ENCODE measurements at places on chromosomes 5 and 9. TPM values are rescaled to one million over a fixed set of nuclear protein-coding genes. Genes with fewer than 3 reads are reported as not detected.

- H3K4me1 ChIP-seq, result no peaks in the 10 kb centered on the region
- H3K36me3 ChIP-seq, result no peaks in the 10 kb centered on the region
- H3K4me3 ChIP-seq, result no peak overlapping the region
- no peak for DNase-seq
Observed at GRCh38 chr5:153952893-153953292, 85.8 kb downstream of the FAM114A2 start.

GRCh38 chr5:3139499-3139931 lies 388.0 kb upstream of the IRX2 start:
- no peak overlapping the region for H3K27ac ChIP-seq
- H3K4me3 ChIP-seq, result no peak overlapping the region
- H3K27me3 ChIP-seq, result no peaks in the 10 kb centered on the region
- no peaks in the 10 kb centered on the region for H3K4me1 ChIP-seq

GRCh38 chr5:42109006-42109572 lies 184.0 kb downstream of the FBXO4 start:
- H3K27me3 ChIP-seq, result no peaks in the 10 kb centered on the region
- H3K36me3 ChIP-seq, result no peaks in the 10 kb centered on the region
- no peak overlapping the region for H3K4me3 ChIP-seq
- H3K4me1 ChIP-seq, result no peaks in the 10 kb centered on the region

DNA sequence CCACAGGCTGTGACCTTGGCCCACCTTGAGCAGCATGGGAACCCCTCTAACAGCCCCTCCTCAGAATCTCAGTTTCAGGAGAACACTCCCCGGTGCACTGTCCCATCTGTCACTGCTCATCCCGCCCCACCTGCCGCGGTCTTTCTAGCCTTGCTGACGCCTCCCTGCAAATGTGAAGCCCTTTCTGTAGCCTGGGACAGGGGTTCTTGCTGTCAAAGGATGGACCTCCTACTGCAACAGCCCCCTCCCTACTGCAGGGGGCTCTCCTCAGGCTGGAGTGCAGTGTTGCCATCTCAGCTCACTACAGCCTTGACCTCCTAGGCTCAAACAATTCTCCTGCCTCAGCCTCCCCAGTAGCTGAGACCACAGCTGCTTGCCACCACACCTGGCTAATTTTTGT lies 20.0 kb downstream of the OR2V1 start:
- no peak overlapping the region for H3K27ac ChIP-seq
- no peaks in the 10 kb centered on the region for H3K4me1 ChIP-seq
- peaks cover 5% of the 10 kb centered on the region for H3K27me3 ChIP-seq
- no peak overlapping the region for H3K4me3 ChIP-seq

- H3K36me3 ChIP-seq, result no peaks in the 10 kb centered on the region
- H3K4me3 ChIP-seq, result no peak overlapping the region
- H3K27me3 ChIP-seq, result no peaks in the 10 kb centered on the region
- no peak overlapping the region for H3K27ac ChIP-seq
Observed at GRCh38 chr5:96051401-96051830, 89.8 kb upstream of the ELL2 start.

CCNO gene
- total RNA-seq, result 0.43 TPM

FIBCD1 gene
- total RNA-seq, result 0.66 TPM

DNA sequence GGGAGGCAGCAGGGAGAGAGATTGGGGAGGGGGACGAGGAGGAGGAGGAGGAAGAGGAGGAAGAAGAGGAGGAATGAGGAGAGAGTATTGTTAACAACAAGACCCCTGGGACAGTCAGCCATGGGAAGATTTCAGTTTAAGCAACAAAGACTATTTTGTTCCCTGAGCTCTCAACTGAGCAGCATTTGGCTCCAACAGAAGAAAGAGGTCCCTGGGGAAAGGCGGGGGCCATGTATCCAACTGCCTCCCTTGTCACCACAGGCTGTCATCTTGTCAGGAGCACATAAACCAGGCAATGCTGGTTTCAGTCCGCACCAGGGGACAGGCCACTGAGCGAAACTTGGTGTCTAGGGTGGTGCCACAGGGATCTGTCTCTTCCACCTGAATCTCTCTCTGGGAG lies 316.1 kb downstream of the TLE1 start:
- H3K4me1 ChIP-seq, result peaks cover 5% of the 10 kb centered on the region
- no peaks in the 10 kb centered on the region for H3K27me3 ChIP-seq
- DNase-seq, result no peak
- H3K4me3 ChIP-seq, result no peak overlapping the region

GRCh38 chr9:137222190-137223077 lies at the start of gene RNF208:
RNF208 (minus strand) TSS chr9:137222240; CDS start chr9:137221212, 1,028 bp downstream.
- H3K27ac ChIP-seq, result no peak within 1 kb of the TSS
- no peaks in the 10 kb centered on the region for H3K27me3 ChIP-seq
- no peak for DNase-seq
- H3K4me3 ChIP-seq, result peak within 1 kb of the TSS; percentile 42
- H3K4me1 ChIP-seq, result peaks cover 30% of the 10 kb centered on the region

GRCh38 chr9:127458921-127459320 lies 7.6 kb downstream of the LRSAM1 start:
- H3K27ac ChIP-seq, result no peak overlapping the region
- peaks cover 5% of the 10 kb centered on the region for H3K4me1 ChIP-seq
- DNase-seq, result no peak
- no peaks in the 10 kb centered on the region for H3K27me3 ChIP-seq

DNA sequence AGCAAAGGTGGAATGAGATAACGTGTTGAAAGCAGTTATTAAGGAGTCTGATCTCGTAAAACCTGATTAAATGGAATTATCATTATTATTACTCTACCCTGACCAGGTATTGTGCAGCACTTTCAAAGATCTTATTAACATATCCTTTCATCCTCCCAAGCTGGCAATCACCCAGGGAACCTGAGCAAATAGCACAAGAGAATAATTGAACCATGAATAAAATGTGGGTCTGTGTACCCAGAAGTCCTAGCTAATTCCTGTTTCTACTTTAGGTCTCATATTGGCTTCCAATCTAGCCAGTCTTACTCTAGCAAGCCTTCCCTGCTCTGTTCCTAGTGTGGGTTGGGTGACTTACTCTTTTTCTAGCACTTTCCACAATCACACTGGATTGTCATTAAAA lies 162.2 kb upstream of the STK32A start:
- no peak for DNase-seq
- no peaks in the 10 kb centered on the region for H3K4me1 ChIP-seq
- no peaks in the 10 kb centered on the region for H3K27me3 ChIP-seq
- H3K36me3 ChIP-seq, result no peaks in the 10 kb centered on the region
- no peak overlapping the region for H3K27ac ChIP-seq
- H3K4me3 ChIP-seq, result no peak overlapping the region

- no peak overlapping the region for H3K27ac ChIP-seq
- H3K36me3 ChIP-seq, result no peaks in the 10 kb centered on the region
- no peaks in the 10 kb centered on the region for H3K4me1 ChIP-seq
- peaks cover 30% of the 10 kb centered on the region for H3K27me3 ChIP-seq
Observed at GRCh38 chr9:129783516-129784361, 19.2 kb upstream of the TOR1B start.

PCDHA9 gene
- 1.1 TPM for total RNA-seq

GRCh38 chr9:121767171-121767769 lies 115.8 kb downstream of the DAB2IP start:
- H3K27ac ChIP-seq, result no peak overlapping the region
- H3K36me3 ChIP-seq, result no peaks in the 10 kb centered on the region
- no peaks in the 10 kb centered on the region for H3K27me3 ChIP-seq
- H3K4me3 ChIP-seq, result no peak overlapping the region
- peaks cover 39% of the 10 kb centered on the region for H3K4me1 ChIP-seq

DNA sequence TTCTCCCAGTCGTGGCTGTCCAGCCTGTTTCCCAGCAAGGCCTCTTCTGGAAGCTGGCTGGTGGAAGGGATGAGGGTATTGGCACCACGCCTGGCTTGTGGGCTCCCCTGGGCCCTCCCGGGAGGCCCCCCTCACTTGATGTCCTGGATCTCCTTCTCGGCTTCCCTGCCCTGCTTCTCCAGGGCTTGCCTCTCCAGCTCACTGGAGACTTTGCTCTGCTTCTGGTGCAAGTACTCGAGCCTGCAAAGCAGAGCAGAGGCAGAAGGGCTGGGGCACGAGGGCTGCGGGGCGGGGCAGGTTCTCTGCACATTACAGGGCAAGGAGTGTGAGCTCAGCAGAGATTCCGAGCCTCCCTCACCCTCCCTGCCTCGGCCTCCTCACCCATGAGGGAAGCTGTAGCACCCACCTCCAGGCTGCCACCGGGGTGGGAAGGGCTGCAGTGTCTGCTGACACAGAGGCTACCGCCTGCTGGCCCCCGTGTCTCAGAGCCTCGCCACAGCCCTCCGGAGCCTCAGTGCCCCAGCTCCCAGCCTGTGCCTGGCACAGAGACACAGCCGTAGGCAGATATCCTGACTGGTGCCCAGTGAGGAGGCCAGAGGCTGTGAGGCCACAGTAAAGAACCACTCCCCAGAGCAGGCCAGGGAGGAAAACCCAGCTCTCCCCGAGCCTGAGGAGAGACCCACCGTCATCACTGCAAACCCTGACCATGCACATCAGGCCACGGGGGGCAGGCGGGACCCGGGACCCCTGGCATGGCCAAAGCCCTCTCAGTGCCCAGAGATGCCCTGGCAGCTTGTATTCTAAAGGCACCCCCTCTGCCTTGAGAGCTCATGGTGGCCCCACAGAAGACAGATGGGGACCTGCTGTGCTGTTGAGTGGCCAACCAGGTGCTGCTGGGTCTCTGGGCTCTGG lies 7.2 kb downstream of the SNAPC4 start:
- no peak overlapping the region for H3K27ac ChIP-seq
- H3K4me3 ChIP-seq, result no peak overlapping the region
- no peaks in the 10 kb centered on the region for H3K4me1 ChIP-seq
- no peak for DNase-seq
- peaks cover 32% of the 10 kb centered on the region for H3K36me3 ChIP-seq

ACER2 gene
- 7.4 TPM for total RNA-seq

DNA sequence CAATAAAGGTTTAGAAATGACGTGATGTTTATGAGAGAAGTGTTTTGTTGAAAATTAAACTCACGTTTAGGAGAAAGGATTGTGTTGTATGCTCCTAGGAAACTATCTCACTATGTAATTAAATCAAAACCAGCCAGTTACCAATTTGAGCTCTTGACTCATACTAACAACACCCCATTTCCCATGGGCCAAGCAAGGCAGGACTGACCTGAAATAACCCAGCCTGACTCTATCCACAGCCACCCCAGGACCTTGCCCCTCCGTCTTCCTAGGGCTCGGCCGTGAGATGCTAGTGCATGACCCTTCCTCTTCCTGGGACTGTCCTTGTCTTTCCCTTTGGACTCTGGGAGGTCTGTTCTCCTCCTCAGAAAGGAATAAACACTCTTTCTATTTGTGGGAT lies 16.4 kb downstream of the TLR4 start:
- DNase-seq, result no peak
- peaks cover 27% of the 10 kb centered on the region for H3K4me1 ChIP-seq

DNA sequence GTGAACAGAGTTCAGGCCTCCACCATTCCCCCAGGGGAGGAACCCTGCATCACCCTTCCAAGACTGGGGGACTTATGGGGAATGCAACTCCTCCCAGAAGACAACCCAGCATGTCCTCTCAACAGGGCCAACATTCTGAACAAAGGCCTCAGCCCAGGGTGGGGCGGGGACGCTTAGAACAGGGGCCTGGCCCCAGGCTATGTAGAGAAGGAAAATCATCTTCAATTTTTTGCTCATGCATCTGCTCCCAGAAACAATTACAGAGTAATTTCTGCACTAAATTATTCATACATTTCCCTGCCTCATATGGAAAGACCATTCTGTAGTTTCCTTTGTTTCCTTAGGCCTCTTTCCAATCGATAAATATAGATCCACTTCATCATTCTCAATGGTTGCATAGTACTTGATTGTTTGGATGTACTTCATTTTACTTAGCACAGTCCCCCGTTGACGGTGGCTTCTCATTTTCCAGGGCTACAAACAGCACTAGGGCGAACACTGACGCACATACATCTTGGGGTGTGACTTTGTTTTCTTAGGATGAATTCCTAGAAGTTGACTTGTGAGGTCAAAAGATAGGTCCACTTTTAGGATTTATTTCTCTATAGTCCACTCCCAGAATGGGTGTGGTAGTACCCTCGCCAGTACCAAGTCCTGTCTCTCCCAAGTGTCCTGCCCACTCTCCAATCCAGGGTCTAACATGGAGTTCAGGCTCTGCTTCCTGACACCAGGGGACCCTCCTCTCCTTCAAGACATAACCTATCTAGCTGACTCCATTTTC lies 27.2 kb upstream of the SMU1 start:
- DNase-seq, result no peak
- H3K27me3 ChIP-seq, result no peaks in the 10 kb centered on the region
- no peak overlapping the region for H3K27ac ChIP-seq
- no peaks in the 10 kb centered on the region for H3K36me3 ChIP-seq

TAL2 gene
- not detected for total RNA-seq

- no peak overlapping the region for H3K27ac ChIP-seq
- no peaks in the 10 kb centered on the region for H3K27me3 ChIP-seq
- DNase-seq, result no peak
Observed at GRCh38 chr9:81397481-81398381, 291.6 kb downstream of the TLE1 start.

DNA sequence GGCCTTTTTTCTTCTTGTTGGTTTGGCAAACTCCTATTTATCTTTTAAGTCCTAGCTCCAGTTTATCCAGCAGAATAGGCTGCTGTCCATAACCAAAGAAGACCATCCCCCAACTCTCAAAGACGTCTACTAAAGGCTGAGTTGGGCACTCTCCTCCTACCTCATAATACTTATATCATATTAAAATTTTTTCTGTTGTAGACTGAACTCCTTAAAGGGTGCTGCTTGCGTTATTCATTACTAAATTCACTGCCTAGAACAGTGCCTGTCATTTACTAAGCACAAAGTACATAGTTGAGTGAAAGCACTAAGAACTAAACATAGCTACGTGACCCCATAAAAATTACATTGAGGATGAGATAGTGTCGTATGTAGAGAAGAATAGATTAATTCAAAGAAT lies 21.7 kb downstream of the DCP2 start:
- no peaks in the 10 kb centered on the region for H3K27me3 ChIP-seq
- no peak overlapping the region for H3K27ac ChIP-seq
- peaks cover 10% of the 10 kb centered on the region for H3K4me1 ChIP-seq
- no peak for DNase-seq
- no peak overlapping the region for H3K4me3 ChIP-seq

DNA sequence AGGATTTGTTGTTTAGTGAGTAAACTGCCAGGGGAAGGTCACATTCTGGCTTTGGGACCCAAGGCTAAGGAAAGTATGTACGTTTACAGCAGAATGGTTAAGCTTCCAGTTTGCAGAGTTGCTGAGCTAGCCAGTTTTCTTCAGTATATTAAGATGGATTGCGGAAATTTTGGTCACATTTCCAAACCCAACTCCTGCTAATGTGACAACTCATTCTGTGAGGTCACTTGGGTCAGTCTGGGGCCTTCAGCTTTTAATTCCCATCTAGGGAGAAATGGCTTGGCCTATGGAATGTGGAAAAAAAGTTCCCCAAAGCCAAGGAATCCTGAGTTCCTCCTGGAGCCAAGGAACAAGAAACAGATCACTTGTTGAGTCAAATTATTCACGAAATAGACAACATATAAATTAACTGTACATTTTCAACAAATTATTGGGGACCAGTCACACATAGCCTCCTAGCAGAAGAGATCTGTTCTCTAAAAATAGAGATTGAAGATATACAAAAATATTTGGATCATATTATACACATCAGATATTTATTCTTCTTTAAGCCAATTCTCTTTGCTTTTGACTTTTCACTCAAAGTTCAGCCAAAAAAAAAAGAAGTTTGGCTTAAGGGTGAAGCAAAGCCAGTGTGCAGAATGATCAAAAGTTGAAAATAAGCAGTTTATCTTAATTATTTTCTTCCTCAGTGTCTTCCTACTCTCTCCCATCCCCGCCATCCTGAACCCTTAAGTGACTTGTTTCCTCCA lies 8.8 kb downstream of the KCNV2 start:
- peaks cover 11% of the 10 kb centered on the region for H3K4me1 ChIP-seq
- H3K27me3 ChIP-seq, result no peaks in the 10 kb centered on the region
- H3K36me3 ChIP-seq, result no peaks in the 10 kb centered on the region
- no peak overlapping the region for H3K27ac ChIP-seq
- peak; percentile 45 for DNase-seq
- H3K4me3 ChIP-seq, result no peak overlapping the region

Measured in astrocyte (in vitro differentiated cells and primary cell).